ENCODE measurements at places on chromosomes 5 and 9. TPM values are rescaled to one million over a fixed set of nuclear protein-coding genes. Genes with fewer than 3 reads are reported as not detected.
A peak's percentile ranks its signal among the peaks of the same experiment; 100 is the strongest.

DNA sequence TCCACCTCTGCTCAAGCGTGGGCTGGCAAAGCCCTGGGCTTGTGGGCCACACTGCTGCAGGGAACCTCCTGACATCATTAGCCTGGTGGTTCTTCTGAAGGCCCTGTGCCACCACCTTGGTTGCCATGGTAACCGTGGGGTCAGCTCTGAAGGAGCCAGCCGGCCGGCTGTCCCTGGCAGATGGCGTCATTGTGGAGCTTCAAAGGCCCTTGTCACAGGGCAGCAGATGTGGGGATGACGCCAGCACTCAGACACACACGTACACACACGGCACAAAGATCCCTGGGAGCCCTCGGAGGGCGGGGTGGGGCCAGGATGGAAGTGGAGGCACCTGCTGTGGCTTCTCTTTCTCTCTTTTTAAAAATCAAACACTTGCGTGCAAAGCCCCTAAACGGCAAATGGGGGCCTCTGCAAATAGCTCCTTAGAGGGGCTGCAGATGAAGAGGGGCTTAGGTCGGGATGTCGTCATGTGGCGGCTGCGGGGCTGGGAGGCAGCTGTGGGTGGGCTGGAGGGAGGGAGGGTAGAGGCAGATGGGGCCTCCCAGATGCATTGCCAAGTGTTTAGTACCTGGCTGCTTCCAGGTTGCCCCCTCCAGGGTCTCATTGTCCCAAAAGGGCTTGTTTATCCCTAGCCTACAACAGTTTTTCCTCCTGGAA, 19.5 kb upstream of the RPL26L1 start:
- H3K27ac ChIP-seq: no peak overlapping the region
- DNase-seq: no peak
- peaks cover 38% of the 10 kb centered on the region for H3K36me3 ChIP-seq
- H3K4me3 ChIP-seq: no peak overlapping the region

DNA sequence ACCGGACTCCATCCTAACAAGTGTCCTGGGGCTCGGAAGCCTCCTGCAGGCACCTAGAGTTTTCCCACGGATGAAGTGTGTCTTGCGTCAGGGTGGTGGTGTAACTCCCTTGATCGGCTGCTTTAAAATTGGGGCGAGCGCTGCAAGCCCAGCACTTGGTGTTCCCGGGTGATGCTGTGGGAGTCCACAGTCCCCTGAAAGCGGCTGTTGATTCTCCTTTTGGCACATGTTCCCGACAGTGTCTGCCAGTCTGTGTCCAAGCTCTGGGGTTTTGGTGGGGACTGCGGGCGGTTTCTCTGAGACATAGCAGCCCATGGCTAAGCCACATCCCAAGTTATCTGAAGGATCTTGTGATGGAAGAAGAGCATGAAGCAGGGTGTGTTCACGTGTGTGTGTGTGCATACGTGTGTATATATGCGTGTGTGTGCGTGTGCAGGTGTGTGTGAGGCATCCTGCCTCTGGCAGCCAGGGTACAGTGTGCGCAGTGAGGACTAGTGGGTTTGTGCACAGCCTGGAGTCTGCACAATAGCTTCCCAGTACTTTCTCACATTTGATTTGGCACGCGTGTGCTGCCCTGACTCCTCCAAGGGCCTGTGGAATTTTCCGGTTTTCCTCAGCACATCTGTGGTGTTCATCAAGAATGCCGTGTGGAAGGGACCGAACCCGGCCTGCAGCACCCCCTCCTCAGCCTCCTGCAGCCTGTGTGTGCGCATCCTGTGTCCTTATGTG, 16.9 kb downstream of the SLC25A48 start:
- H3K4me3 ChIP-seq: no peak overlapping the region
- no peak for DNase-seq
- no peaks in the 10 kb centered on the region for H3K4me1 ChIP-seq
- H3K27me3 ChIP-seq: no peaks in the 10 kb centered on the region
- no peak overlapping the region for H3K27ac ChIP-seq
- H3K36me3 ChIP-seq: no peaks in the 10 kb centered on the region

DNA sequence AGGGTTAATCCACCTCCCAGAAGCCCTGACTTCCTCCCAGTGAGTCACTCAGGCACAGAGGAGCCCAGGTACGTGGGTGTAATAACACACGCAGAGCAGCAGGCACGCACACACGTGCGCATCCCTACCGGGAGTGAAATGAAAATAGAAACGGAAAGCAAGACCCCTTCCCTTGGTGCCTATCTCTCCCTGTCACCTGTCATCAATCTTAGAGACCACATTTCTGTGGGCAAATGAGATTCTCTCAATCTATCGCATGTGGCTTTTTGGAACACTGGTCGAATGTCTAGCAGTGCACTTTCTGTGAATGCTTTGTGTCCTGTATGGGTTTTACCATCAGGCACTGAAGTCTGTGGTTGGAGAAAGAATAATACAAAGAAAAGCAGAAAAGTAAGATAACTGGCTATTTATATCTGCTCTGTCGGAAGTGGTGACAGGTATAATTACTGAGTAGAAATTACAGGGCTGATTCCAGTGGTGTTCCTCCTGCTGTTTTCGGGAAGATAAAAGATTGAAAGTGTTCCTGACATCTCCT, 137.7 kb upstream of the GRIA1 start:
- peaks cover 5% of the 10 kb centered on the region for H3K4me1 ChIP-seq
- peaks cover 20% of the 10 kb centered on the region for H3K27me3 ChIP-seq
- H3K36me3 ChIP-seq: no peaks in the 10 kb centered on the region
- DNase-seq: no peak
- no peak overlapping the region for H3K4me3 ChIP-seq

DNA sequence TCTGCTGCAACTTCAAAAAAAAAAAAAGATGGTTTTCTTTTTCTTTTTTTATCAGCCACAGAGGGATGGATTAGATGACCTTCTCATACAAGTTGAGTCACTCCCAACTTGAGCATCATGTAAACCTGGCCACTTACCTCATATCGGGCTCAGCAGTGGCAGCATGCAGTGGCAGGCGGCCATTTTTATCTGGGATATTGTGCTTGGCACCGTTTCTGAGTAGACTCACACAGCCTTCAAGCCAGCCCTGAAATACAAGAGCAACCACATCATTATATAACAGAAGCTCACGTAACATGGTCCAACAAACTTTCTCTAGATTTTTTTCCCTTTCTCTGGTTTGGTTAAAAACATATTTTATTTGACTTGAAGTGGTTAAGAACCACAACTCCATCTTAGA, 62.6 kb downstream of the ANKRD55 start:
- H3K27me3 ChIP-seq: no peaks in the 10 kb centered on the region
- H3K4me1 ChIP-seq: no peaks in the 10 kb centered on the region
- peak; percentile 51 for DNase-seq
- H3K36me3 ChIP-seq: no peaks in the 10 kb centered on the region
- no peak overlapping the region for H3K27ac ChIP-seq
- H3K4me3 ChIP-seq: no peak overlapping the region

DNA sequence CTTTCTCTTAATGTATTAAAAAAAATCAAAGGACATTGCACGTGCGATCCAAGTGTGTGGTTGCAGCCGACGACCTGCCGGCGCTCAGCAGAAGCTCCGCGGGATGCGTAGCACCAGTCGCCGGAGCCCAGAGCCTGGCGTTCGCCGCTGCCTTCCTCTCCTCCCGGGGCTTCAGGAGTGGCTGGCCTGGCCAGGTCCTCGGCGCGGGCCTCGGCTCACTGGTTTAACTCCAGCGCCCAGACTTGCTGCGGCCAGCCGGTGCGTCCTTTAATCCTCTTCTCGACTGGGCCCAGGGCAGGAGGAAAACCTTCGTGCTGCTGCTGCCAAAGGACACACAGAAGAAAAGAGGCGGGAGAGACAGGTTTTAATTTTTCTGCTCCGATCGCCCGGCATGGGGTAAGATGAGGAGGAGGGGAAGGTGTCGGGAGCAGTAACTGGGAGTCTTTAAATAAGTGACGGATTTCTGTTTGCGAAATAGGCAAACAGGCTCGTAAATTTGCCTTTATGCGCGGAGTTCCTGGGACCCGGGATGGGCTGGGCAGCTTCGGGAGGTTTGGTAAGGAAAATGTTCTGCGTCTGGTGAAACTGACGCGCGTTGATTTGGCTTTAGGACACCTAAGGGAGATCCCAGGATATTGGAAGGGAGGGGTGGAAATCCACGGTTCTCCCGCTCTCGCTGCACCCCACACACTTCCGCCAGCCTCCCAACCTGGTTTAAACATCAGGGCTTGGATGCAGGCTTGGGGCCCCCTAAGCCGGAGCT, 2.3 kb downstream of the HAND1 start:
- H3K4me1 ChIP-seq: peaks cover 63% of the 10 kb centered on the region
- H3K27ac ChIP-seq: peak overlapping the region; percentile 47
- no peak for DNase-seq
- peak overlapping the region; percentile 62 for H3K4me3 ChIP-seq
- no peaks in the 10 kb centered on the region for H3K36me3 ChIP-seq
- H3K27me3 ChIP-seq: peaks cover 96% of the 10 kb centered on the region

- no peaks in the 10 kb centered on the region for H3K27me3 ChIP-seq
- H3K36me3 ChIP-seq: no peaks in the 10 kb centered on the region
- no peak for DNase-seq
- H3K4me3 ChIP-seq: peak overlapping the region; percentile 27
- H3K4me1 ChIP-seq: no peaks in the 10 kb centered on the region
Measured at GRCh38 chr5:54844905-54845566, 140.4 kb downstream of the ESM1 start.

- H3K36me3 ChIP-seq: no peaks in the 10 kb centered on the region
- H3K27ac ChIP-seq: no peak overlapping the region
- no peaks in the 10 kb centered on the region for H3K4me1 ChIP-seq
- no peak overlapping the region for H3K4me3 ChIP-seq
- DNase-seq: no peak
Measured at GRCh38 chr5:55036477-55036876, 12.4 kb downstream of the GZMK start.

- peak overlapping the region; percentile 6 for H3K27ac ChIP-seq
- H3K27me3 ChIP-seq: no peaks in the 10 kb centered on the region
- no peaks in the 10 kb centered on the region for H3K36me3 ChIP-seq
- H3K4me3 ChIP-seq: peak overlapping the region; percentile 62
- no peak for DNase-seq
Measured at GRCh38 chr5:137733922-137734321, 2.0 kb downstream of the KLHL3 start.

DNA sequence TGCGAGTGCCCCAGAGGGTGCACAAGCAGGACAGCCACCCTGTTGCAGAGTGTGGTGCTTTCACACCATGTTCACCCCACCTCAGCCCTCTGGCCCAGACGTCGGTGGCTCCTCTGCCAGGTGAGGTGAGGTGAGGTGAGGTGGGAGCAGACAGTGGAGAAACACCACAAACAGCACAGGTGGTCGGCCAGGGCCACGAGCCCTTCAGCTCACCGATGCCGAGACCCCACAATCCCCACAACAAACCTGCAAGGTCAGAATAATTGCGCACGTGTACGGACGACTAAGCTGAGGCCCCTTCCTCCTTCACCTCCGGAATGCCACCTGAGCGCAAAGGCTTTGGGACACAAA, 10.5 kb downstream of the BRD3 start:
- H3K4me3 ChIP-seq: no peak overlapping the region
- peaks cover 61% of the 10 kb centered on the region for H3K4me1 ChIP-seq

- H3K27me3 ChIP-seq: peaks cover 25% of the 10 kb centered on the region
- no peaks in the 10 kb centered on the region for H3K4me1 ChIP-seq
- no peaks in the 10 kb centered on the region for H3K36me3 ChIP-seq
Measured at GRCh38 chr5:161851691-161852299, 3.9 kb downstream of the GABRA1 start.

- DNase-seq: peak; percentile 60
- H3K27me3 ChIP-seq: no peaks in the 10 kb centered on the region
- no peak overlapping the region for H3K27ac ChIP-seq
- peak overlapping the region; percentile 14 for H3K4me3 ChIP-seq
- no peaks in the 10 kb centered on the region for H3K36me3 ChIP-seq
Measured at GRCh38 chr9:135990468-135991429, 29.6 kb upstream of the UBAC1 start.

- no peak overlapping the region for H3K4me3 ChIP-seq
- H3K27me3 ChIP-seq: no peaks in the 10 kb centered on the region
- H3K4me1 ChIP-seq: no peaks in the 10 kb centered on the region
- no peak for DNase-seq
- no peaks in the 10 kb centered on the region for H3K36me3 ChIP-seq
- H3K27ac ChIP-seq: no peak overlapping the region
Measured at GRCh38 chr9:105887679-105888078, 193.3 kb downstream of the TMEM38B start.

- peak; percentile 54 for DNase-seq
- no peak overlapping the region for H3K4me3 ChIP-seq
- peaks cover 11% of the 10 kb centered on the region for H3K4me1 ChIP-seq
Measured at GRCh38 chr5:73280821-73281746, 108.1 kb downstream of the TMEM174 start.

GRCh38 chr9:133290751-133291302, 15.8 kb upstream of the ABO start:
- no peaks in the 10 kb centered on the region for H3K4me1 ChIP-seq
- no peak for DNase-seq
- H3K4me3 ChIP-seq: no peak overlapping the region

DNA sequence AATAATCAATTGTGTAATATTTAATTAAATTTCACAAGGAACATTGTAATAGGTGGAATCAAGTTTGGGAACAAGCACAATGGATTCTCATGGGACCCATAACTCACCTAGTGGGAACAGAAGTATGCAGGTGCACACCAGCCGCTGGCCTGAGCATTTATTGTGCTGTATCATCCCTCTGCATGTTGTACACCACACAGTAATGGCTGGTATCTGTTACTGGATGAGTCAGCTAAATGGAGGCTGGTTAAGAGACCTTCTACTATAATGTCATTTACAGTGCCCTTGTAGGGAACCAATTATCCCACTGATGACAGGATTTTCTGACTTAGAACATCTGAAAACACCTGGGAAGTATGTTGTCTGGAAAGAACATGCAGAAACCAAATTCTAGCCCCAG, 3.2 kb upstream of the MAP3K1 start:
- H3K36me3 ChIP-seq: no peaks in the 10 kb centered on the region
- no peak overlapping the region for H3K4me3 ChIP-seq
- H3K4me1 ChIP-seq: no peaks in the 10 kb centered on the region
- no peak for DNase-seq
- no peaks in the 10 kb centered on the region for H3K27me3 ChIP-seq
- no peak overlapping the region for H3K27ac ChIP-seq

GRCh38 chr5:73814233-73814846, 188.3 kb downstream of the ARHGEF28 start:
- no peaks in the 10 kb centered on the region for H3K4me1 ChIP-seq
- H3K36me3 ChIP-seq: no peaks in the 10 kb centered on the region
- H3K27me3 ChIP-seq: no peaks in the 10 kb centered on the region
- no peak for DNase-seq
- H3K27ac ChIP-seq: no peak overlapping the region

- H3K4me3 ChIP-seq: no peak overlapping the region
- H3K4me1 ChIP-seq: no peaks in the 10 kb centered on the region
- DNase-seq: no peak
- H3K36me3 ChIP-seq: no peaks in the 10 kb centered on the region
Measured at GRCh38 chr5:6814816-6815215, 101.6 kb downstream of the TENT4A start.

GRCh38 chr9:72839085-72839484, 113.8 kb downstream of the ALDH1A1 start:
- no peaks in the 10 kb centered on the region for H3K27me3 ChIP-seq
- no peaks in the 10 kb centered on the region for H3K4me1 ChIP-seq
- H3K4me3 ChIP-seq: no peak overlapping the region
- no peak overlapping the region for H3K27ac ChIP-seq

RICTOR gene
- total RNA-seq: 28.8 TPM

POU5F2 gene
- 0.30 TPM for total RNA-seq

TNFSF8 gene
- total RNA-seq: 1.5 TPM

HRH2 gene
- total RNA-seq: 52.7 TPM

GNAQ gene
- 13.3 TPM for total RNA-seq

FBXL7 gene
- total RNA-seq: 26.2 TPM

F2R gene
- total RNA-seq: 19.7 TPM

LAMC3 gene
- 0.16 TPM for total RNA-seq
